ENCODE measurements at places on chromosomes 4 and X. TPM values are rescaled to one million over a fixed set of nuclear protein-coding genes. Genes with fewer than 3 reads are reported as not detected.

The TMEM35A gene
- total RNA-seq = 2.6 TPM

The MMAA gene
- 7.7 TPM for total RNA-seq

The MAML3 gene
- 31.0 TPM for total RNA-seq

The SERTM2 gene
- 0.92 TPM for total RNA-seq

The AREG gene
- total RNA-seq = not detected

The KCNIP4 gene
- 0.31 TPM for total RNA-seq

Data from endothelial cell (in vitro differentiated cells).